ENCODE measurements at places on chromosomes 1 and 21. TPM values are rescaled to one million over a fixed set of nuclear protein-coding genes. Genes with fewer than 3 reads are reported as not detected.

IL12RB2 gene
- total RNA-seq, result 0.48 TPM

TSPAN2 gene
- 2.1 TPM for total RNA-seq

ZSCAN20 gene
- total RNA-seq, result 5.4 TPM

TMEM201 gene
- 18.1 TPM for total RNA-seq

FMN2 gene
- total RNA-seq, result 3.0 TPM

C8B gene
- total RNA-seq, result not detected

All from colonic mucosa (tissue), 4 donors.